Activated CD8-positive, alpha-beta memory T cell treated with anti-CD3 and anti-CD28 coated beads for 24 hours (primary cell): ENCODE measurements at places on chromosomes 13 and 19.
A peak's percentile ranks its signal among the peaks of the same experiment; 100 is the strongest.

DNA sequence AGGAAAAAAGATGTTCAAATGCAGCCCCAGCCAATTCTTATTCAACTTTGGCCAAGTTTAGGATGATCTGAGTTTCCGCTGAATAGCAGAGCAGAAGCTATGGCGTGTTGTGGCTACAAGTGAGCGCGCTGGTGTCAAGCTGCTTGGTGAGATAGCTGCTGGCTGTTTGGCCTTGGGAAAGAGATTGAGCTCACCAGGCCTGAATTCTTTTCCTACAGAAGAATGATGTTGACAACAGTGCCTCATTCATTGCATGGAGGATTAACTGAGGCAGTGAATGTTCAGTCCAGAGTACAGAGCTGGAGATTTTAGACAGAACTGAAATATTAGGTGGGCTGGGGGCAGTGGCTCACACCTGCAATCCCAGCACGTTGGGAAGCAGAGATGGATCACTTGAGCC, 31.5 kb upstream of the MAP3K10 start:
- no peak for DNase-seq

DNA sequence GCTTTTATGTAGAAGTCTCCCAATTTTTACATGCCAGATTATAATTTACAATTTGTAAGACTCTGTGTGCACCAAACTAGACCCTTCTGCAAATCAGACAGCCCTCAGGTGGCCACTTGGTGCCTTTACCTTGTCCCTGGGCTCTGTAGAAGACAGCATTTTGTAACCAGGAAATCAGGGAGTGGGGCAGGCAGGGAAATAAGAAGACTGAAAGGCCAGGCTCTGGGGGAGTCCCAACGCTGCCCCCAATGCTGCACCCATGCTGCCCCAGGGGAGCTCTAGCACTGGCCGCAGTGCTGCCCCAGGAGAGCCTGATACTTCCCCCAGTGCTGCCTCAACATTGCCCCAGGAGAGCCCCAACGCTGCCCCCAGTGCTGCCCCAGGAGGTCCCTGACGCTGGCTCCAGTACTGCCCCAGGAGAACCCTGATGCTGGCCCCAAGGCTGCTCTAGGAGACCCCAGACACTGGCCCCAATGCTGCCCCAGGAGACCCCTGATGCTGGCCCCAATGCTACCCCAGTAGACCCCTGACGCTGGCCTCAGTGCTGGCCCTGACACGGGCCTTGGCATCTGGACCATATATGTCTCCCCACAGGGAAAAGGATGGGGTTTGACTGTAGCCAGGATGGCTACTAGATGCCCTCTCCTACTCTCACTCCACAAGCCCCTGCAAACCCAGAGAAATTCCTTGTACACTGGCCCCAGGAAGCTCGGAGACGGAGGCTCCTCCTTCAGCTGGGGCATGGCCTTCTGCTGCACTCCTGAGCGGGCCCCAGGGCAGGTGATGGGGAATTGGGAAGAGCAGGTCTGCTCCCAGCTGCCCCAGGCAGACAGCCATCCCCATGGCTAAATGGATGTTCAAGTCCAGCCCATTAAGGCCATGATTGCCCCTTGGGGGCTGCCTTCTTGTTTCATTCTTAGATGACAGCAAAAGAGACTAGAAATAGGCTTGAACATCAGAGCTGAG, 23.6 kb downstream of the VSTM2B start:
- no peak for DNase-seq

GRCh38 chr13:110376120-110376519, 69.0 kb downstream of the COL4A2 start:
- DNase-seq = no peak

DNA sequence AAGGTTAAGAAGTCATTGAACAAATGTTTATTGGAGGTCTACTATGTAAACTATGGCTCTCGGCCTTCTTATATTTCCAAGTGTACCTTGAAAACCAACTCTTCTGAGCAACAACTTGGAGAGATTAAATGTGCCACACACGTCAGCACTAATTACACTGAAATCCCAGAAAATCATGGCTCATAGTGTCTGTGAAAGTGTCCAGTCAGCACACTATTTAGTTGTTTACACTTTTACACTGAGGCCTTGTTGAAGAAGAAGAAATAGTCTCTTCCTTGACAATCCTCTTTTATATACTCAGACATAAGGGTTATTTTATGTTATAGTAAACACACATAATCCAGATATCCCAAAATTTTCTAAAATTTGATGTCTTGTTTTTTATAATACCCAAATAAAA, 30.9 kb upstream of the NBEA start:
- DNase-seq = no peak

DNA sequence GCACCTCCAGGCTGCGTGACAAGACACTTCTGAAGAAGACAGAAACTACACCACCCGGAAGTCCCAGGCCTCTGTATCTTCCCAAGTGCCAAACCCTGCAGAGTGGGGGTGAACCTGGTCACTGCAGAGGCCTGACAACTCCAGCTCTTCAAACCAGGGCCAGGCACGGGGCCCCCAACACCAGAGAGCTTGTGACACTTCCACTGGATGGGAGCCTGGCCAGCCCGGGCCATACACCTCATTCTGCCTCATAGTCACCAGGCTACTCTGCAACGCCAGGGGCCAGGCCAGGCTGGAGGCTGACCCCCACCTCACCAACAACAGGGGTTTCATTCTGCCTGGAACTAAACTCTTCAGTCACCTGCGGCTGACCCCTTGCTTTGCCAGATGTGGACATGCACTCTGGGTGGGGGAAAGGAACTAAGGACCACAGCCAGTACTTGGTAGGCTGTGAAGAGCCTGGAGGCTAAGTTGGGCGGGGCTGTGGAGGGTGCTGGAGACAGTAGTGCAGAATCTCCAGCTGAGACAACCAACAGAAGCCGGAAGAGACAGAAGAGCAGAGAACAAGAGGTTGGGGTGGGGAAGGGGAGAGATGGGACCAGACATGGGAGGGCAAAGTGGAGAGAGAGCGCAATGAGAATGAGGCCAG, 23.0 kb downstream of the TUBA3C start:
- no peak for DNase-seq

- no peak for DNase-seq
These were observed 1390.6 kb downstream of the UQCRFS1 start for GRCh38 chr19:27822336-27822735.

DNA sequence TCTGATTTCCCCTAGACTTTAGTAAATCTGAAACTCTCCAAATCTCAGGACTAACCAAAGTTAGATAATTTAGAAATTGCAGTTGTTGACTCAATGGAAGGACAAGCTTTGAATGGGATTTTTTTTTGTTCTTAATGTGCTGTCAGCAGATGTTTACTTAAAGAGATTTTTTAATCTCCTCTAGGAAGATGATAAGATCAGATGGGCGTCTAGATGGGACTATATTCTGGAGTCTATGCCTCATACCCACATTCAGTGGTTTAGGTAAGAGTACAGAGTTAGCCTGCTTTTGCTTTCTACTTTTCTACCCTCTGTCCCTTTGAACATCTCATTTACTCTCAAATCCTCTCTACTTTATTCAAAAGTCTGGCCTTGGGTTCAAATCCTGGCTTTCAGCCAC, 39.3 kb downstream of the TM9SF2 start:
- no peak for DNase-seq

DNA sequence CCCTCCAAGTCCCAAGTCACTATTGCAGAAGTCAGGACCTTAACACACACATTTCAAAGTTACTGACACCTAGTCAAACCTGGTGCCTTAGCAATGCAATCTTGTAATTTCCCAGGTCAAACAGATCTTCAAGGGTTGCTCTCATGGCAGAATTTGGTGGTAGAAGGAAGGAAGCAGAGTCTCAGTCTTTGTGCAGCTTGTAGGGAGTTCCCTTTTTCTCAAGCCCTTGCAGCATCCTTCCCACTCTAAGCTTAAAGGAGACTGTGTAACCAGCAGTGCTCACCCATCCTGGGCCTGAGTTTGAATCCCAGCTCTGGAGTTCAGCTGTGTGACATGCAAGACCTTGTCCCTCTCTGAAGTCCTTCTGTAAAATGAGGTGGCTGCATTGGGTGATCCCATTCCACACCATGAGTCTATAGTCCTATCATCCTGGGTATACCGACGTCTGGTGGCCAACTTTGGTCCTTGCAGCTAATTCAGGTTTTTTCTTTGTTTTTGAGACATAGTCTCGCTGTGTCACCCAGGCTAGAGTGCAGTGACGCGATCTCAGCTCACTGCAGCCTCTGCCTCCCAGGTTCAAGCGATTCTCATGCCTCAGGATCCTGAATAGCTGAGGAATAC, 9.8 kb downstream of the SIGLEC10 start:
- DNase-seq = peak; percentile 64

GRCh38 chr13:75458696-75459422, 23.1 kb downstream of the TBC1D4 start:
- DNase-seq = no peak

GRCh38 chr13:31890946-31891345, 140.6 kb upstream of the FRY start:
- DNase-seq = no peak

- DNase-seq = no peak
These were observed 4.5 kb downstream of the ATP4B start for GRCh38 chr13:113653264-113654174.

DNA sequence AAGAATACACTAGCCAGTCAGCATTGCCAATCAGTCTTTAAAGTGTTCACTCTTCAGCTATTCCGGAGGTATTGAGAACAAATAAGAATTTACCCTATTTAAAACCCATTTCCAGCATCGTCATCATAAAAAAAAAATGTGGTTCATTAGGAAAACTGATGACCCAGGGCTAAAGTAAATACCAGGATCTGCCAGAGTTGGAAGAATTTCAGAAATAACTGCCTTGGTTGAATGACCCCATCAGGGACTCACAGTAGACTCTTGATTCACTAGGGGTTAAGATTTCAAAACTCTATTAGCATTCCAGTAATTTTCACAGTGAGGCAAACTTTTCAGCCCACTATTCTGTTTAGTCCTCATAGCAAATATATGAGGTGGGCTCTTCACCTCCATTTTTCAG, 377.0 kb downstream of the ITGBL1 start:
- DNase-seq = no peak

GRCh38 chr19:3499738-3500428, 591 bp downstream of the DOHH start:
- no peak for DNase-seq

DNA sequence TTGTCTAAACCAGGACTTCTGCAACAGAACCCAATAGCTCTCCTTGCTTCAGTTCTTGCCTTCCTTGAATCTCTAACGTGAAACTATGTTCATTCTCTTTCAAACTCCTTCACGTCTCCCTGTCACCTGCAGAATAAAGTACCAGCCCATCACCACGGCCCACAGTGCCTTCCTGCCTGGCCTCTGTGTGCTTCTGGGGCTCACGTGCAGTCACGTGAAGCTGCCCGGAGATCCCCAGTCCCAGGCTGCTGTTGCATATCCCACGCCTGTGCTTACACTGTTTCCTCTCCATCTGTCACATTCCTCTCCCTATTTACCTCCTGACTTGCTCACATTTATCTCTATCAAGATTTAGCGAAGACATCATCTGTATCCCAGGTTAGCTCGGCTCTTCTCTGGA, 102.8 kb downstream of the STARD13 start:
- DNase-seq = no peak

DNA sequence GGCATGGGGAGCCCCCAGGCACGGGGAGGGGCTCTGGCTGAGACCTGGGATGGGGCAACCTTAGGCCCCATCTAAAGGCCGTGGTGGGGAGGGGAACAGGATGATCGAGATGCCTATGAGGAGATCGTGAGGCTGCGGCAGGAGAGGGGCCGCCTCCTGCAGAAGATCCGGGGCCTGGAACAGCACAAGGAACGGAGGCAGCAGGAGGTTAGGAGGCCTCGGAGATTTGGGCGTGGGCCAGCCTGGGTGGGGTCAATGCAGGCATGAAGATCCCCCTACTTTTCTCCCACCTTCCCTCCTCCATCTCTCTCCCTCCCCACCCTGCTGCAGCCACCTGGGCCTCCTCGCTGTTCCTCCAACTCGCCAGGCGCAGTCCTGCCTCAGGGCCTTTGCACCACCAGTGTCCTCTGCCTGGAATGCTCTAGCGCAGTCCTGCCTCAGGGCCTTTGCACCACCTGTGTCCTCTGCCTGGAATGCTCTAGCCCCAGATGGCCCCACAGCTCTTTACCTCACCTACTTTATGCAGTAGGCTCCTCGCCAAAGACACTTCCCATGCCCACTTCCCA, 19.1 kb upstream of the EBI3 start:
- no peak for DNase-seq

DNA sequence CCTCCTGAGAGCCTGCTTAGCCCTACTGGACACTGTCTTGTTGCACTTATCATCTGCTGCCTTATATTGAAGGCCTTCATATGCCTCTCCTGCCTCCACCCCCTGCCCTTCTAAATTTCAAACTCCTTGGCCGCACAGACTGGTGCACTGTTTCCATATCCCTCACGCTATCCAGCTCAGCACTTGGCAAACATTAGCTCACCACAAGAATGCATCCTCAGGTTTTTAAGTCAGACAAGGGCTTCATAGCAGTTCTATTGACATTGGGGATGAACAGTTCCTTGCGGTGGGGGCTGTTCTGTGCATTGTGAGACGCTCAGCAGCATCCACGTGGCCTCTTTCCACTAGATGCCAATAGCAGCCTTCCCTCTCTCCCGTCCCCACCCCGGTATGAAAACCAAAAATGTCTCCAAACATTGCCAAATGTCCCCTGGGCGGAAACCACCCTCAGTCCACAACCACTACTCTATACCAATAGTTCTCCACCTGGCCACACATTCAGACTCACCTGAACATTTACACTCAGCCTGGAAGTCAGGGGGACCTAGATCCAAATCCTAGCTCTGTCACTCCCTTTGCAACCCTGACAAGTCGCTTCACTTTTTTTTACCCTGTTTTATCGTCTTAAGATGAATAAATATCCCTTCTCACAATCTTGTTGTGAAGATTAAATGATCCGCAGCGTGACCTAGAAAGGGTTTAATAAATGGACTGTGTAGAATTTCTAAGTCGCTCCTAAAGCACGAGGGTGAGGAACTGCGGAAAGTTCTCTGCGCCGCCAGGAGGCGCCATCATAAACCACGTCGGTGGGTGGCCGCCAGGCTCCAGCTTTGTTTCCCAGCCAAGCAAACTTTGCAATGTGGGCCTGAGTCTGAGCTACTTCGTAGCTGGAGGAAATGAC, 3.6 kb upstream of the CEACAM3 start:
- peak; percentile 82 for DNase-seq

DNA sequence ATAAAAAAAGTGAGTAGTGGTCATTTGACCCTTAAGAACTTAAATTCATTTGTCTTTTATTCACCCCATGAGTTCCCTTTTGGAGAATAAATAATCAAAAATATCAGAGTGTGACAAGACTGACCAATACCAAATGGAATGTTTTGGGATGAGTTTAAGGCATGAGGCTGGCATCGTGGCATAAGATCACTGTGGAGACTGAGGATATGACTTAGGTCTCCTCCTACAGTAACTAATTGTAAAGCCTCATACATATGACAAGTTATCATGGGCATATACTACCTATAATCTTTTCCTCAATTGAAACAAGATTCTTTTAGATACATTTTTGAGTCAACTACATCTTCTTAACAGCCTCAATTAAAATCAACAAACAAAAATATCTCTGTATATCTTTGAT, 782.0 kb downstream of the SLITRK1 start:
- DNase-seq = no peak

- no peak for DNase-seq
These were observed 76.8 kb downstream of the TUBGCP3 start for GRCh38 chr13:112510987-112511685.

- DNase-seq = no peak
These were observed 200 bp downstream of the MLLT1 start for GRCh38 chr19:6279620-6279930.

GRCh38 chr13:94988654-94989053, 276.3 kb upstream of the SOX21 start:
- DNase-seq = no peak

- DNase-seq = peak; percentile 84
These were observed 13.3 kb upstream of the MISP start for GRCh38 chr19:737591-738093.
